Tibial nerve (tissue), 4 donors: ENCODE measurements at places on chromosomes 7 and 10.

- H3K4me1 ChIP-seq = peaks cover 58% of the 10 kb centered on the region
- peak; percentile 57 for DNase-seq
- peak overlapping the region; percentile 50 for H3K4me3 ChIP-seq
- no peaks in the 10 kb centered on the region for H3K27me3 ChIP-seq
- H3K27ac ChIP-seq = peak overlapping the region; percentile 97
Measured at GRCh38 chr10:78973901-78974616, 94.7 kb upstream of the ZMIZ1 start.

GRCh38 chr7:47887016-47887640 is 61.1 kb downstream of the PKD1L1 start:
- H3K27ac ChIP-seq = peak overlapping the region; percentile 34
- H3K27me3 ChIP-seq = no peaks in the 10 kb centered on the region
- H3K4me3 ChIP-seq = no peak overlapping the region
- H3K4me1 ChIP-seq = no peaks in the 10 kb centered on the region
- no peak for DNase-seq

- DNase-seq = no peak
- H3K27ac ChIP-seq = no peak overlapping the region
- no peaks in the 10 kb centered on the region for H3K36me3 ChIP-seq
Measured at GRCh38 chr10:16941870-16942269, 124.6 kb upstream of the RSU1 start.

- no peak for DNase-seq
- H3K27me3 ChIP-seq = no peaks in the 10 kb centered on the region
- peaks cover 7% of the 10 kb centered on the region for H3K4me1 ChIP-seq
- no peak overlapping the region for H3K27ac ChIP-seq
Measured at GRCh38 chr7:85596827-85597226, 410.0 kb upstream of the SEMA3D start.

DNA sequence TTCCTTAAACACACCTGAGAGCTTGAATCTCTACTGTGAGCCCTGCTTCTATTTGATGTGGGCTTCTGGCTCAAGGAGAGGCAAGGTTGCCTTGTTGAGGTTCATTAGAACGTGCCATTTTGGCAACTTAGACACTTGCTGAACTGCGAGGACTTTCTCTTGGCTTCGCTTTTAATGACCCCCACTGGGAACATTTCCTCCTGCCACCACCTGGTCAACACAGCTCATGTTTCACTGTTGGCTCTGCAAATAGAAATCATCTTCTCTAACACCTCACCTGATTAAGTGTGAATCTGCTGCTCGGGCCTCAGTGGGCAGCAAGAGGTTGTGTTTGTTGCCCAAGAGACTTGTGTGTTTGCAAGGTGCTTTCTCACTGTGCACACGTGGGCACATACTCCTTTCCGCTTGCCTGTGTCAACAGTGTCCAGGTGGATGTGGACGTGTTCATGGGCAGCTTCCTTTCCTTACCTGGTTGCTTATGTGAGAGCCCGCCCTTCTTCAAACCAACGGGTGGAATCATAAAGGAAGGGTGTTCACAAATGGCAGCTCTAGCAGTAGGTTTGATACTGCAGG is 147.0 kb downstream of the NRP1 start:
- no peaks in the 10 kb centered on the region for H3K27me3 ChIP-seq
- H3K4me1 ChIP-seq = no peaks in the 10 kb centered on the region
- H3K27ac ChIP-seq = no peak overlapping the region
- no peak for DNase-seq
- no peak overlapping the region for H3K4me3 ChIP-seq
- H3K36me3 ChIP-seq = no peaks in the 10 kb centered on the region

DNA sequence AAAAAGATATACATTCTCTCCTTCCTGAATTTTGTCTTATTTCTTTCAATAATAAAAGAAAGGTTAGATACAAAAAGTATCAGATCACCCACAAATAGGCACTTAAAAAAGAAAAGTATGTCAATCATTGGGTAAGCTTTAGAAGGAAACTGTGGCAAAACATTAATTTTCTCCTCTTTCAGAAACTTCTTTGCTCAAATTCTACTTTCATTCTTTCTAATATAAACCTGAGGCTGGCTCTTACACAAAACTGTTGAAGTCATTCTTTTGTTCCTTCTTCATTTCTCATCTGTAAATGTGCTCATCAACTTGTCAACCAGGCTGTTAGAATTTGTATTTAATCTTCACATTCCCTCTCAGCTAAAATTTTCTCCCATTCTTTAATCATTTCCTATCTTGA is 124.6 kb downstream of the LRRN3 start:
- H3K4me3 ChIP-seq = no peak overlapping the region
- no peaks in the 10 kb centered on the region for H3K4me1 ChIP-seq
- no peaks in the 10 kb centered on the region for H3K27me3 ChIP-seq
- DNase-seq = no peak

DNA sequence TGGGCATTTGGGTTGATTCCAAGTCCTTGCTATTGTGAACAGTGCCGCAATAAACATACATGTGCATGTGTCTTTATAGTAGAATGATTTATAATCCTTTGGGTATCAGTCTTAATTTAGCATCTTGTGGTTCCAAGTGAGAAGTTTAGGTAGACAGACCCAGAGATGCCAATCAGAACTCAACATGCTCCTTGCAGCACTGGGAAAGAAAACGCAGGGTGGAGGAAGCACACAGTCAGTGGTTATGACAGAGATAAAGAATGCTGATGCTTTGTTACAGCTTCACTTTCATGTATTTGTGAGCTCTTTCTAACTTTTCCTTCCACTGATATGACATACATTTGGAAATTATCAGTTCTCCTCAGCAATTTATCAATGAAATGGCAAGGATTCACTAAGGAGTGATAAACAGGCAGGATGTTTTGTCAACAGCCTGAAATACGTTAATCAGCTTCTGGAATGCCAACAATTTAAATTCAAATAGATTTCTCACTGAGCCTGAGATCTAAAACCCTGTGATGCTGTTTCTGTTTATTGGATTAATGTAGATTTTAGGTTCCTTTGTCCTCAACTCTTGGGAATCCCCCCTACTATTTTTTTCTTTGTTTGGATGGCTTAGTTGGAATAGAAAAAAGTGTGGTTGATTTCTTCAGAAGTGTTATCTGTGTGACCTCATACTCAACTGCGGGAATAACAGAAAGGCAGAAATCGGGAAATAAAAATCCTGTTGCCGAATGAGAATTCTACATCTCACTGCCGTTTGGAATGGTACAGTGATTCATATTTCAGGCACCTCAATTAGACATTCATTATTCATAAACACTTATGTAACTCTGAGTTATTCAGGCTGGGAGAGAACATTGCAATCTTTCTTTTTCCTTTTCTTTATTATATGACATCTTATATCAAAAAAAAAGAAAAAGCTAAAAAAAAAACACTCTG is 675.0 kb downstream of the CNTNAP2 start:
- no peaks in the 10 kb centered on the region for H3K27me3 ChIP-seq
- no peak overlapping the region for H3K4me3 ChIP-seq
- no peaks in the 10 kb centered on the region for H3K36me3 ChIP-seq
- no peaks in the 10 kb centered on the region for H3K4me1 ChIP-seq
- H3K27ac ChIP-seq = no peak overlapping the region
- no peak for DNase-seq

GRCh38 chr7:37671876-37672275 is 11.7 kb upstream of the GPR141 start:
- no peaks in the 10 kb centered on the region for H3K36me3 ChIP-seq
- no peaks in the 10 kb centered on the region for H3K27me3 ChIP-seq
- no peak overlapping the region for H3K27ac ChIP-seq
- no peaks in the 10 kb centered on the region for H3K4me1 ChIP-seq
- DNase-seq = no peak

DNA sequence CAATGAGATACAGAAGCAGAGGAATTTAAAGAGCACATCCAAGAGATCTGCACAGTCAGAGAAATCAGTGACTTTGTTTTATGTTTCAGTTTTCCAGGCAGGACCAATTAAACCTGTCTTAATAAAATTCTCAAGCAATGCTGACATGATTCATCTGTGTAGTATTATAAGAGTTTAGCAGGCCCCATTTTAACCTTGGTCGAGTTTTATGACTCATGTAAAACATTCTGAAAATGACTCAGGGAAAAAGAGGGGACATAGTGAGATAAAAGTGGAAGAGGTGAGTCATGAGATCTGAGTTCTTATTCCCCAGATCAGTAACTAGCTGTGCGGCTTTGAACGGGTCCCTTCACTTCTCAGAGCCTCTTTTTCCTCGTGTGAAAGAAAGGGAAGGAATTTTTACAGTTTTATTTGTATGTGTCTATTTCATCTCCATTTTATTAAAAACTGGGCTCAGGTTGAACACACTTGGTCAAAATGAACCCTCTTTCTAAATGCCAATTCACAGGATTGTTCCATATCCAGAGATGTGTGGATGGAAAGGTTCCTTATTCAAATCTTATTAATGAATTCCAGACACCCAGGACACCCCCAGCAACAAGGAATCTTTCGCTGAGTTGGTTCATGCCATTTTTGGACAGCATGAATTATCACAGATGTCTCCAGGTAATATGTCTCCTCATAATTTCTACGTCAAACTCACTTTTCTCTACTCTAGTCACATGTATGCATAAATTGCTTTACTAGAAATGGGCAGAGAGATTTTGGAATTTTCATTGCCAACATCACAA is 143.2 kb downstream of the JAZF1 start:
- H3K36me3 ChIP-seq = no peaks in the 10 kb centered on the region
- no peaks in the 10 kb centered on the region for H3K4me1 ChIP-seq
- no peak overlapping the region for H3K4me3 ChIP-seq
- DNase-seq = no peak

GRCh38 chr7:94761451-94761850 is 105.5 kb upstream of the SGCE start:
- H3K4me3 ChIP-seq = no peak overlapping the region
- no peaks in the 10 kb centered on the region for H3K4me1 ChIP-seq
- H3K27ac ChIP-seq = no peak overlapping the region
- H3K27me3 ChIP-seq = no peaks in the 10 kb centered on the region

- H3K27me3 ChIP-seq = no peaks in the 10 kb centered on the region
- H3K36me3 ChIP-seq = no peaks in the 10 kb centered on the region
- H3K4me1 ChIP-seq = no peaks in the 10 kb centered on the region
- no peak overlapping the region for H3K4me3 ChIP-seq
- DNase-seq = no peak
- no peak overlapping the region for H3K27ac ChIP-seq
Measured at GRCh38 chr7:53048638-53049037, 13.2 kb downstream of the POM121L12 start.

- DNase-seq = no peak
- no peak overlapping the region for H3K4me3 ChIP-seq
- H3K27ac ChIP-seq = peak overlapping the region; percentile 3
- H3K36me3 ChIP-seq = no peaks in the 10 kb centered on the region
Measured at GRCh38 chr10:33235251-33235884, 99.1 kb downstream of the NRP1 start.

DNA sequence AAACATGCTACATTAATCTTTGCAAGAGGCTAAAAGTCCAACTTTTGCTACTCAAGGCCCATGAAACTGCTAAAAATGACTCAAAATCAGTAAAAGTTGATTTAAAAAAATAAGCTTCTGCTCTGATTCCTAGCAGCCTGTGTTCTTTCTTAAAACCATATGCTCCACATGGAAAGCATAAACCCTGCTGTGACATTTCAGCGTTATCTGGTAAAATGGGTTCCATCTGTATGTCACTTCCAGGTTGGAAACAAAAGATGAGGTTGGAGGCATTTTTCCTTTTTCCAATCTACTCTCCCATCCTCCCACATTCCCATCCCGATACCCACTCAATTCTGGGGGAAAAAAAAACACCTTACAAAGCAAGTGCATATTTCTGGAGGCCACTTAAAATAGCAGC is 439.5 kb downstream of the NEBL start:
- H3K36me3 ChIP-seq = no peaks in the 10 kb centered on the region
- DNase-seq = no peak
- no peaks in the 10 kb centered on the region for H3K4me1 ChIP-seq
- no peak overlapping the region for H3K27ac ChIP-seq
- no peaks in the 10 kb centered on the region for H3K27me3 ChIP-seq

DNA sequence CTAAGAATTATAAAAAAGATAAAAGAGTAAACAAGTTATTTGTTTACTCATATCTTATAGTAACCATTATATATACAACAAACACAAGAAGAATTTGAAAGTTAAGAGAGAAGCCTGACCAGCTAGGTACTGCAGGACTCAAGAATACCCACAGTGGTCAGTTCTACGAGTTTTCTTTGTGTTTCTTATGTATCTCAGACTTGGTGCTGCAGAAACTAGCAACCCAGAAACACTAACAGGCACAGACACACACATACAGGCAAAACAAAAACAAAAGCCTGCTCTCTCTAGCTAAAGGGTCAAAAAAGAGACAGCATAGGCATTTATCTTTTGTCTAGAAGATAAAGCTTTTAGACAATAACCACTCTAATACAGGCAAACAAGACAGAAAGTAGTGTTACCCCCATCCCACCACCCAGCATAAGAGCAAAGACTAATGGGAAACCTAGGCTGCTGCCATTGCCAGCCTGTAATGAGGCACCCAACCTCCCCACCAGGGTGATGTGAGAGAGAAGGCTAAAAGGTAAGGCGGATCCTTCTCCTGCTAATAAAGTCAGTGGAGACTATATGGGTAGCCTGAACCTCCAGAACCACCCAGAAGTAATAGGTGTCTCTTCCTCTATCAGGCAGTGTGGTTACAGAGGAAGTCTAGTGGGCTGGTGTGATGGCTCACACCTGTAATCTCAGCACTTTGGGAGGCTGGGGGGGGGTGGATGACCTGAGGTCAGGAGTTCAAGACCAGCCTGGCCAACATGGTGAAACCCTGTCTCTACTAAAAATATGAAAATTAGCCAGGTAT is 113.9 kb downstream of the DNAJC1 start:
- H3K4me3 ChIP-seq = no peak overlapping the region
- no peaks in the 10 kb centered on the region for H3K36me3 ChIP-seq
- no peaks in the 10 kb centered on the region for H3K4me1 ChIP-seq
- H3K27ac ChIP-seq = no peak overlapping the region

- no peaks in the 10 kb centered on the region for H3K27me3 ChIP-seq
- no peaks in the 10 kb centered on the region for H3K4me1 ChIP-seq
- no peak for DNase-seq
- H3K27ac ChIP-seq = no peak overlapping the region
Measured at GRCh38 chr10:86194684-86195083, 171.9 kb downstream of the GRID1 start.

DNA sequence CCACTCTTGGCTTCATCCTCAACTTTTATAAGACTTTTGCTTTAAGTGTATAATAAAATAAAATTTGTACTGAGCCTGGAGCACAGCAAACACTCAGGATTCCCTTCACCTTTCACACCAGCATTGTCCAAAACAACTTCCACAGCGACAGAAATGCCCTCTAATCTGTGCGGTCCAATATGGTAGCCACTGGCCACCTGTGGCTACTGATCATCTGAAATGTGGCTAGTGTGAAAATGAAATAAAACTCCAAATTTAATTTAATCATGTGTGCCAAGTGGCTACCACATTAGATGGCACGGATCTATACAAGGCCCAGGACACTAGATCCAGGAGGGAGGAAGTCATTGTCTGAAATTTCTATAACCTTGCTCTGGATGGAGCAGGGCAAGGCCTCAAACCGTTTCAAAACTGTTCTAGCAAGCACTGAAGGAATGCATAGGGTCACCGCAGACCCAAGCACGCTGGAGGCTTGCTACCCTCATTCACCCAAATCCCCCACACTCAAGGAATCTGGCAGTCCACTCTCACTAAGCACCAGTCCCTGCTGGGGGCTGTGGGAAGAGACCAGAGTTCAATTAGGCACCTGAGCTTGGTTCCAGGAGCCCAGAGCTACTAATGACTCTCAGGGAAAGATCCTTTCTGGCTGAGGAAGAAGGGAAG is 6.3 kb upstream of the MYO1G start:
- H3K36me3 ChIP-seq = peaks cover 42% of the 10 kb centered on the region
- peak overlapping the region; percentile 91 for H3K27ac ChIP-seq
- H3K27me3 ChIP-seq = no peaks in the 10 kb centered on the region
- DNase-seq = no peak
- H3K4me1 ChIP-seq = peaks cover 55% of the 10 kb centered on the region
